ENCODE measurements at places on chromosomes 6 and 20.

GRCh38 chr6:40308533-40309306, 278.4 kb downstream of the LRFN2 start:
- DNase-seq, result peak; percentile 70

- no peak for DNase-seq
Measured at GRCh38 chr6:117607511-117607910, 5.2 kb upstream of the GOPC start.

GRCh38 chr6:152271776-152272464, 365.2 kb downstream of the SYNE1 start:
- peak; percentile 38 for DNase-seq

DNA sequence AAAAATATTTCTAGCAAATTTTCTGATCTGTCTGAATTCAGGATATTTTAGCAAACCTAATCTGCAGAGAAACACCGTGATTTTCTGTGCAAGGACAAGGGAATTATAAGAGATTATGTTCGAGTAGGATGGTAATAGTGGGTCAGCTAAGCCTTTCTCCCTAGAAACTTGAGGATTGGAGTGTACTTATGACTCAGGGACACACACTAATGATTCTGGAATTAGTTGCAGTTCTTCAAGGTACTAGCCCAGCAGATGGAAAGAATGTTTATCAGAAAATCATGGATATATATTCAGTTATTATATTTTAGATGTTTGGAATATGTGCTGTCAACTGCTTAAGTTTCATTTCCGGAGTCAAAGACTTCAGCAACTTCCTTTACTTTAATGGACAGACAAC, 177.1 kb upstream of the MAP3K7 start:
- no peak for DNase-seq

DNA sequence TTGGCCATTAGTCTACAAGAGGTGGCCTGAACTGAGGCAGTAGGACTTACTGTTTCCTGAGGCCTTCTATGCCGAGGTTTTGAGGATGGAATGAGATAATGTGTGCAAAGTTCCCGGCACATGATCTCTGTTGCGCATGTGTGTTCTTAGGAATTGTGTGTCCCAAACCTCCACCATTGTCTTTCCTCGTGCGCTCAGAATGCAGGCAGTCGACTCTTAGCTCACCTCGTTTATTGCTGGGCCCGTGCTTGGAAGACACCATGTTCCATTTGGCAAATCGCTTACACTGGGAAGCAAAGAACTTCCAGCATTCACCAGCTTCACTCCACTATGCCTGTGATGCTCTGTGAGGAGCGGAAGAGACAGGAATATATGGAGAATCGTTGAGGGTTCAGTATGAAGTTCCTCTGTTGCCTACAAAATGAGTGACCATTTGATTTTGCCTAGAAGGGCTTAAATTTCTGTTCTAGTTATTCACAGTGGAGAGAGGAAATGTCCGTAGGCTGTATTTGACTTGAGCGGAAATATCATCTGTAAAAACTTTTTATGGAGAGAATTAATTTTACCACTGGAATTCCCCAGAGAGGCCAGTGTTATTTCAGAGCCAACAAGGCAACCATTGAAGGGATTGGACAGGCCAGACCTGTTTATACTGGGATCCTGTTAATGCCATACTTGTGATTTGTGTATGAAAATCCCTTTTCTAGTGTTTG, 75.7 kb upstream of the CLDN20 start:
- no peak for DNase-seq

GRCh38 chr6:155701342-155701741, 245.7 kb upstream of the NOX3 start:
- DNase-seq, result no peak

DNA sequence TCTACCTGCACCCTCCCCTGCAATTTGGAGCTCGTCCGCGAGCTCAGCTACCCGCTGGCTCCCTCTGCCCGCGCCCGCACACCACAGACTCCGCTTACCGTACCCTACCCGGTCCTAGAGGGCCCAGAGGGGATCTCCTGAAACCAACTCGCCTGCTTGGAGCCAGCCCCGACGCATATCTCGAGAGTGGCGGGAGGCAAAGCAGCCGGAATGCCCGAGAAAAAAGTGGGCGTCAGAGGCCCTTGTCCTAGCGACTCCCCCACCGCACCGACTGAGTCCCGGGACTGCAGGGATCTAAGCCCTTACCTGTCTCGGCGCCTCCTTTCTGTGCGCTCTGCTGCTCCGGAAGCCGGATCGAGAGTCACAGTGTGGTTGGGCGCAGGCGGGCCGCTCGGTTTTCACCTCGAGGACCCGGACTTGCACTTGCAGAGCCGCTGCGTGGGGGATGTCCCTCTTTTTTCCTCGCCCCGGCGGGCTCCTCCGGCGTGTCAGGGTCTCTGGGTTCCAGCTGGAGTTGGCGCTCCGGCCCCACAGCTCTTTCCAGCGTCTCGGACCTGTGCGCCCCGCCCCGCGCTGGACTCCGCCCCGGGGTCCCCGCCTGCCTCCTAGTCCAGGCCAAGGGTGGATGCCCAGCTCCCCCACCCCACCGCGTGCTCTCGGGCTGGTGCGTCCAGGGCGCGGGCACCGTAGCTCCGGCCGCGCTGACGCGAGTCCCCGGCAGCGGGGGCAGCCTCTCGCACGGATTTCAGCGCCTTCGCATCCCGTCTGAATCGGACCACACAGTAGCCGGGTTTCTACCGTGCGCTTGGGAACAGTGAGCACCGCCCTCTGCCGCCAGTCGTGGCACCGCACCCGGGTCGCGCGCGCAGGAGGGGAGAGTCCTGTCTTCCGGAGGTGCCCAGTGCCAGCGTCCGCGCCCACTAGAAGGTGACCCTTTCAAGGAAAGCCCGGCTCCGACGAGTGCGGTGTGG, at the start of gene PROKR2:
Gene PROKR2 (minus strand): TSS at position 767 of the 971 bp plus-strand sequence. CDS start 2,585 bp downstream, outside the sequence.
- DNase-seq, result peak; percentile 10

Measured in activated CD4-positive, alpha-beta T cell treated with anti-CD3 and anti-CD28 coated beads, Interleukin-2, Interleukin-6, amounts not matched to agents 100 ng/mL and 50 ng/mL, durations not matched to agents 16 hours and 8 hours (primary cell).